Ecto neural progenitor cell (in vitro differentiated cells): ENCODE measurements at places on chromosomes 12 and 14.
A peak's percentile ranks its signal among the peaks of the same experiment; 100 is the strongest.

- no peak for DNase-seq
Measured at GRCh38 chr12:32783029-32783428, 27.3 kb upstream of the YARS2 start.

GRCh38 chr12:47586952-47587669 is 118.7 kb downstream of the RPAP3 start:
- no peak for DNase-seq

DNA sequence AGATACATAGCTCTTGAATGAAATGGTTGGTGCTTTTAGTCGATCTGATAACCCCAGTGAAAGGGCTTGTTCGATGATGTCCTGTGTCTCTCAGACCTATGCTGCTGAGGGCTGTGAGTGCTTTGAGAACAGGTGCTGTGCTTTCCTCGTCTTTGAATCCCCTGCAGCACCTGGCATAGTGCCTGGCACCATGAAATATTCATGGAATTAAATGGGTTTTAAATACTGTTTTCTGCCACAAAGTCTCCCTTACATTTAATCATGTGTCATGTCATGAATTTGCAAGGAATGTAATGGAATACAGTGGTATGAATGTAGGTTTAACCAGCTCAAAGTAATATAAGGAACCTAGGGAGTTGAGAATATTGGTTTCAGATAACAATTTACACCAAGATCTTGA is 220.5 kb upstream of the PRICKLE1 start:
- DNase-seq, result no peak

GRCh38 chr12:132021031-132021871 is 71.5 kb downstream of the EP400 start:
- no peak for DNase-seq

DNA sequence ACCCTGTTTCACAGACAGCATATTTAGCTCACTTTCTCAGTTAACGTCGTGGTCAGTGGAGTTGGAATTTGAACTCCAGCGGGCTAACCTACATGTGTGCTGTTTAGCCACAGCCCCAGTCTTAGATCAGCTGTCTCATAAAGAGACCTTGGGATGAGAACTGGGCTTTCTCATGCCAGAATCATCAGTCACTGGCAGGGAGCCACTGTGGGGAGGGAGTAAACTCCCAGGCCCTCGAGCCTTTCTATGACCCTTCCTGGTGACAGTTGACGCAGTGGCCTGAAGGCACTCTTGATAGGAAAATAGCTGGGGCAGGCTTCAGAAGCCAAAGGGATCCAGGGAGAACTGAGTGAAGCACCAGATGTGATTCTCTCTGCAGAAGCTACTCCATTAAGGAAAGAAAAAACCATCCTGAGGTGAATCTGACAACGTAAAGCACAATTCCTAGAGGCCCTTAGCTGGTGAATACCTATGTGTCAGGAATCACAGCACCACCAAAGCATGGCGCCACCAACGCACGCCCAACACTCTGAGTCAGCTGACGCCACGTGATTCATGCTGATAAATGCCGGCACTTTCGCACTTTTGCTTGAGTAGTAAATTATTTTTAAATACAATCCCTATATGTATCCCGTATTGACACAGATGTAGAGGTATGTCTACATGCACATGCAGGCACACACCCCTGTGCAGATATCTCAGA is 279.6 kb upstream of the TMEM132C start:
- DNase-seq, result no peak

- no peak for DNase-seq
Measured at GRCh38 chr12:64995816-64996215, 125.3 kb downstream of the WIF1 start.

DNA sequence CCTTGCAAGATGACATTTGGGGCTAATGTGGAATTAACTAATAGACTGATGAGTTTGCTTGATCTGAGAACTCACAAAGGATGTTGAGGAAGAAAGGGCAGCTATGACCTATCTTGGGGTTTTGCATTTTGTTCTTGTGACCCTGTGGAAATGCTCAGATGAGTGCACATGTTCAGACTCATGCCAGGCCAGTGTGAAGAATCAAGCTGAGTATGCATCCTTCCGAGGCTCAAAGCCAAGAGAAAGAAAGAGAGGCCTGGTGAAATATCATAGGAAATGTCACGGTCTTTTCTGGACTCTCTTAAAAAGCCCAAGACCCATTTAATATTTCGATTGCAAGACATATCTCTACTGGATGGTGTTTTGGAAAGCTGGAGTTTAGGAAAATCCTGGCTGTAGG is 96.3 kb downstream of the CACNA1C start:
- no peak for DNase-seq

DNA sequence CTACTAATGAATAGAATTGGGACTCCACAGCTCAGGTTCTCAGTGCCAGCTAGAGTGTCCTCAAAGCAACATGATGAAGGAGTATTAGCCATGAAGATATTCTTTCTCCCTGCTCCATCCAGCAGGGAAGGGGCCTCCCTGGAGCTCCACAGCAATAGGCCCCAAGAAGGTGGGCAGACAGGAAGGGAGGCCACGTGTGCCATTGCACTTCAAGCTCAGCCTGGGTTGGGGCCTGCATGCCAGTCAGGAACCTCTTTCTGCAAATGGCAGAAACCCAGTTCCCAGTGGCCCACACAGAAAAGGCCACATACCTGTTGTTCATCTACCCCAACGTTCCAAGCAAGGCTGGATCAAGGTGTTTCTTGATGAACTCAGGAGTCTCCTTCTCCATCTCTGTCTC is 357.5 kb upstream of the SFSWAP start:
- DNase-seq, result no peak

DNA sequence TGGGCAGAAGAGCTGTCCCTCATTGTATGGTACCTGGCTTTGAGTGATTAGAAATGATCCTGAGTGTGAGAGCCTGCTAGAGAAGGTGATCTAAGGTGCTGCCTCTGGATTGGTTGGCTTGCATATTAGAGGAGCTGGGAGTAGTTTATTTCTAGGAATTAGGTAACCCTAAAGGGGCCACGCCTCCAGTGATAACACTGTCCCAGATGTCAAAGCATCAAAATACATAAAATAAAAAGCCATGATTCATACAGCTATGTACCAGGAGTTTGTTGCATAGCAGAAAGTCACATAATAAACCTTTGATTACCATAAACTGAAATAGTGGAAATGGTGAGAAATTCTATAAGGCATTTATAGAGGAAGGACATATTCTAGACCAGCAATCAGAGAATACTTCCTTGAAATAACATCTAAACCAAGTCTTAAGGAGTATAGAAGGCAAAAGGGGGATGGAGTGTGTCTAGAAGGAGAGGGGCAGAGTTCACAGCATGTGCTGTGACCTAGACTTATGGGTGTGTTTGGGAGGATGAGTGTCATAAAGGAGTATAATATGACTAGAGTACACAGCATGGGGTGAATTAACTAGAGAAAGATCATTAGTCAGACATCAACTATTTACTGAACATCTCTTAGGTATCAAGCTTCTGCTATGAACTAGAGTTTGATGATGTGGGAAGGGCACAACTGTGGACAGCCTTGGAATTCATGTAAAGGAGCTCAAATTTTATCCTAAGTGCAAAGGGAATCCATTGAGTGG is 686.4 kb downstream of the GALC start:
- DNase-seq, result no peak

- no peak for DNase-seq
Measured at GRCh38 chr14:57485635-57486034, 8.0 kb downstream of the CCDC198 start.

- DNase-seq, result no peak
Measured at GRCh38 chr12:110656071-110656655, 32.8 kb downstream of the HVCN1 start.

DNA sequence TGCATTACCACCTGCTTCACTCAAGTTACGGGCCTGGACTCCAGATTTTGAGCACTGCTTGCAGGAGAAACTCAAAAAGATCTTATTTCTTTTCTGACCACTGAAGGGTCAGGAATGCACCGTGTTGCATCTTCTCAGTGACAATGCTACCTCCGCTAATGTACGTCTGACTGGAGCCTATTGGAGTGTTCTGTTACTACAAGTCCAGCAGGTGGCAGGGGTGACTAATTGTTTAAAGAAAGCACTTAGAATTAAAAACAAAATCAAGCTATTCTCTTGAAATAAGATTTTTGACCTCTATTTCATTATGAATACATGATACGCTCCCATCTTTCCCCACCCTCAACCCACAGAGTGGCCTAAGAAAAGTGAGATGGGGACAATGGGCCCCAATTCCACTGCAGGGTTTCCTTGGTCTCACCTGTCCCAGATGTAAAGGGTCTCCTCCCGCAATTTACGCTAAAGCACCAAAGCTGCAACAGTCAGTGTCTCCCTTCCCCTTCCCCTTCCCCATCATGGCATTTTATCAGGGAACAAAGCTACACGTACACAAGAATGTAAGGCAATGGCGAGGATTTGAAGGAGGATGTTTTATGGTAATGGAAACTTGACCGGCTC is 2.2 kb downstream of the TBPL2 start:
- no peak for DNase-seq

DNA sequence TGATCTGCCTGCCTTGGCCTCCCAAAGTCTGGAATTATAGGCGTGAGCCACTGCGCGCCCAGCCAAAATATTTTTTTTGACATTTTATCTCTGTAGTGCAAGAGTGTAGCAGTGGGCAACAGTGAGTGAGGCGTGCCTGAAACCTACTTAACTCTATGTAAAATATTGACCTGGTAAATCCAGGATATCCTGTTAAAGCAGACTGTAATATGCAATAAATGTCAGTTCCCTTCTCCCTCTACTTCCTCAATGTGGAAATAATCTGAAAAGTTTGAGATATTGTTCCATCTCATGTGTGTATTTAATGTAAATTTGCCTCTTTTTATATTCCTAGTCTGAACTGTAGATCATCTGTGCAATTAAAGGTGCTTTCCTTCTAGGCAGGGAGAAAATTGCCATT is 9.5 kb upstream of the CDK17 start:
- DNase-seq, result no peak

DNA sequence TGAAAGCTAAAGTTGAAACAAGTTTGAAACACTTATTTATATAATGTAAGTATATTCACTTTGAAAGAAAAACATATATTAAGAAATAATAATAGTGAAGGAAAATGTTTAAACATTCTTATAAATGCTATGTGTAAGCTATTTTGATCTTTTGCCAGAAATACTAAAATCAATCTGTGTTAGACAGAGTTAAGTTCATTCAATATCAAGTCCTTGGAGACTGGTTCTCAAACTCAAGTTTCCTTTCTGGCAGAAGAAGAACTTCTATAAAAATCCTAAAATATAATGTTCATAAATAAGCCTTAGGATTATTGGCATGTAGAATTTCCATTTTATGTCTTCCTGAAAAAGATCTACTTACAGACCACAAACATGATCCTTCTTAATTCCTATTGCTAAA is 45.3 kb downstream of the TAOK3 start:
- DNase-seq, result no peak

DNA sequence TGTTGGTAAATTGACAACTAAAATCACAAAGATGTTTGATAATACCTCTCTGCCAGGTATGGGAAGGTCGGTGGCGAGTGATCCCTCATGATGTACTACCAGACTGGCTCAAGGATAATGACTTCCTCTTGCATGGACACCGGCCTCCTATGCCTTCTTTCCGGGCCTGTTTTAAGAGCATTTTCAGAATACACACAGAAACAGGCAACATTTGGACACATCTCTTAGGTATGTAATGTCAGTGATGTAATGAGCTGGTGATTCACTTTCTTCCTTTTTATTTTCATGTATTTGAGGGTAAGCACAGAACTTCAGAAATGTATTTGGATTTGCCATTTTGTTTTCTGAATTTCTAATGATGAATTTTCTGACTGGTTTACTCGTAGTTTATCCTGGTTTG is 42.6 kb upstream of the LRTM2 start:
- no peak for DNase-seq

- peak; percentile 58 for DNase-seq
Measured at GRCh38 chr14:55354500-55354899, 57.1 kb downstream of the ATG14 start.

- no peak for DNase-seq
Measured at GRCh38 chr12:30706476-30706875, 10.8 kb upstream of the IPO8 start.

DNA sequence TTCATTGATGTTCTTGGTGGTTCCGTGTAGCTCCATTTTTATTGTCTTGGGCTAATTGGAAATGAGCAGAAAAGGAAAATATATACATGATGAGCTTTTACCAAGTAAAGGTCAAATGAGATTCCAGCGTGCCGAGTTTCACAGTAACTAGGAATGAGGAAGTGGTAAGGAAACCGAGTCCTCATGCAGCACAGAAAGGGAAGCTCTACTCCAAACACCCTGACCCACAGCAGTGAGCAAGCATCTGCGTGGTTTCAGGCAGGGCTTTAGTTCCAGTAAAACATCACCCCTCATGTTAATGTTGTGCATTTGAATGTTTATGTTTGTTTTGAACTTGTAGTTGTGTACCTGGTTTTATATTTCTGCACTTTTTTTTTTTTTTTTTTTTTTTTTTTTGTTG is 208.0 kb downstream of the SLC41A2 start:
- peak; percentile 25 for DNase-seq

GRCh38 chr12:121465921-121466793 is 66.2 kb downstream of the RNF34 start:
- peak; percentile 74 for DNase-seq

GRCh38 chr14:31770271-31770670 is 209.1 kb downstream of the NUBPL start:
- no peak for DNase-seq

GRCh38 chr12:14369311-14369710 is 3.8 kb downstream of the ATF7IP start:
- no peak for DNase-seq

- DNase-seq, result no peak
Measured at GRCh38 chr14:94880876-94881275, 111.0 kb upstream of the GSC start.

DNA sequence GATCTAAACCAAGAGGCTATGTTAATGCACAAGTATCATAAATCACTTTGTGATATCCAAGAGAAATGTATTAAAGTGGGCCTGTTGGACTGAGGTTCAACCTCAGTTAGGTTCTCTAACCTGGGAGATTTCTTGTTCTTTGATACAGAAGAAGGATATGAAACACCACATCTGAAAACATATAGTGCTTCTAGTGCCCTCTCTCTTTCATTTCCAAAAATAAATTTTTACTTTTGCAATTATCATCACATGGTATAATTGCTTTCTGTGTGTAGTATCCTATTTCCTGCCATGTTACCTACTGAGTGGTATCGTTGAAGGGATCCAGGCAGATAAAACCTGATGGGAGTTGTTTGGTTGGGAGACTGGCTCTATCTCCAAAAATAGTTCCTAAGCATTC is 264.9 kb downstream of the CCER1 start:
- DNase-seq, result no peak

DNA sequence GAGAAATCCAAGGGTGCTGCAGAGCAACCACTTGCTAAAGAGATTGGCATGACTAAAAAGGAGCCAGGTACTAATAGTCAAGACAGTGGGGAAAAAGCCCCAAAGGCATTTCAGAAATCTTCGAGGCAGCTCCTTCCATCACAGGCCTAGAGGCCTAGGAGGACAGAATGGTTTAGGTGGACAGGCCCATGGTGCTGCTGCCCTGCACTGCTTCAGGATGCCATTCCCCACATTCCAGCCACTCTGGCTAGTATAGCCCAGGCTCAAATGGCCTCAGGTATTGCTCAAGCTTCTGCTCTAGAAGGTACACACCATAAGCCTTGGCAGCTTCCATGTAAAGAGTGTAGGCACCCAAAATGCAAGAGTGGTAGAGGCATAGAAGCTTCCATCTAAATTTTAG is 92.9 kb downstream of the RPAP3 start:
- DNase-seq, result no peak
